CD8-positive, alpha-beta memory T cell (primary cell): ENCODE measurements at places on chromosomes 5 and 9.

- no peak for DNase-seq
- H3K27ac ChIP-seq: no peak overlapping the region
- peaks cover 9% of the 10 kb centered on the region for H3K27me3 ChIP-seq
- no peaks in the 10 kb centered on the region for H3K4me1 ChIP-seq
Measured at GRCh38 chr9:84145780-84146179, 165.2 kb downstream of the RMI1 start.

GRCh38 chr5:125970631-125971307 lies 452.4 kb upstream of the GRAMD2B start:
- no peak overlapping the region for H3K4me3 ChIP-seq
- no peaks in the 10 kb centered on the region for H3K4me1 ChIP-seq
- H3K27ac ChIP-seq: no peak overlapping the region
- DNase-seq: no peak
- H3K27me3 ChIP-seq: no peaks in the 10 kb centered on the region

DNA sequence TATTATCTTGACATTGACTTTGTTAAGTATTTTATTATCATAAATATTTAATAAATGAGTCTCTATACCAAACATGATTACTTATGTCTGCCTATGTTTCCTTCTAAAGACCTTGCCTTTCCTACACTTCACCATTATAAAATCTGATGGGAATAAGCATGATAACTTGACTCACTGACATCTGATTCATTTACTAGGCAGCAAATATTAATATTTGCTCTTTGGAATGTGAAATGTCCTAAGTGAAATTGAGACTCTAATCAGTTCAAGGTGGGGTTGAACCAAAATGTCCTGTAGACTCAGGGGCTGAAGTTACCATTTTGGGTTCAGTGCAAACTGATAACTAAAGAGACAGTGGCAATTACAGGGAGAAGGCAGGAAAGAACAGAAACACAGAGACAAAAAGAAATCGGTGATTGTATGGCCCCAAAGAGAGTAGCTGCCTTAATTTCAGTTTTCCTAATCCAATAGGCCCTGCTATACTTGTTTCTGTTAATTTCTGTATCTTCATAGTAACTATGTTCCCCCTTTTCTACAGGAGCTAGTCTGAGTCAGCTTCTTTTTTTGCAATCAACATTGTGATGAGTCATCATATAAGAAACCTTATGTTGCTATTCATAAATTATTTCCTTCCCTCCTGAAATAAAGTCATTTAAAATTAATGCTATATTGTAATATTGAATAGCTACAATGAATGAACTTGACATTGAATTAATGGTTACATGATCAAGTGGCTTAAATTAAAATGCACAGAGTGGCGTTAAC lies 296.8 kb downstream of the PDE4D start:
- H3K27ac ChIP-seq: no peak overlapping the region
- no peaks in the 10 kb centered on the region for H3K4me1 ChIP-seq
- no peak for DNase-seq
- H3K27me3 ChIP-seq: no peaks in the 10 kb centered on the region
- no peaks in the 10 kb centered on the region for H3K36me3 ChIP-seq
- H3K4me3 ChIP-seq: no peak overlapping the region

- H3K4me3 ChIP-seq: no peak overlapping the region
- no peaks in the 10 kb centered on the region for H3K36me3 ChIP-seq
- no peak overlapping the region for H3K27ac ChIP-seq
- H3K27me3 ChIP-seq: no peaks in the 10 kb centered on the region
Measured at GRCh38 chr5:173314166-173314952, 13.9 kb downstream of the STC2 start.

DNA sequence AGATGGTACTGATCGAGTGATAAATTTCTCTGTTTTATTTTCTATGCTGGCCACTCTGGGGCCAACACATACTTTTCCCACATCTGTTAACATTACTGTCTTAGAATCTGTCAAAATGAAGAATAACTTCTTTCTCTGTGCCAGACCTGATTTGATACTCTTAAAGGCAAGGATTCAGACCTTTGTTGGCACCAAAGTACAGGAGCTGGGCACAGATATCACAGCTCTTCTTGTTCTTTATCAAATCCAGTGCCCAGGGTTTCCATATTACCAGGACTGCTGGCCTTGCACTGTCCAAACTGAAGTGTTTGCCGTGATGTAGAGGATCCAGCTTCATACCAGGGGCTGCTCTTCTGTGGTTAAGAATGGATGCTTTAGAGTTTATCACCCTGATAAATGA lies 20.9 kb downstream of the ZNF474 start:
- H3K27me3 ChIP-seq: no peaks in the 10 kb centered on the region
- H3K4me1 ChIP-seq: peaks cover 8% of the 10 kb centered on the region

DNA sequence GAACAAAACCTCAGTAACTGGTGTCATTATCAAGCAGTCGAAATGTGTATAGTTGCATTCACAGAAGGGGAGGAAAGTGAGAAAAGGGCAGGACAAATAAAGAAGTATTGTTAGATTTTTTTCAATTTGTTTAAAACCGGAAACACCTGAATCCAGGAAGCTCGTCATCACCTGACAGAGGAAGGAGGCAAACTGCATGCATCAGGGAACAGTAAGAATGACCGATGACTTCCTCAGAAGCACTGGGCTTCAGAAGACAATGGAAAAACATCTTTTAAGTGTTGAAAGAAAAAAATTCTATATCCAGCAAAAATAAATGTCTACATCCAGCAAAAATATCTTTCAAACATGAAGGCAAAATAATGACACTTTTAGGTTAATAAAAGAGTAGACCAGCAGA lies 29.5 kb downstream of the PLEKHG4B start:
- no peak for DNase-seq
- no peak overlapping the region for H3K27ac ChIP-seq
- H3K4me1 ChIP-seq: no peaks in the 10 kb centered on the region
- no peak overlapping the region for H3K4me3 ChIP-seq
- no peaks in the 10 kb centered on the region for H3K36me3 ChIP-seq
- no peaks in the 10 kb centered on the region for H3K27me3 ChIP-seq

DNA sequence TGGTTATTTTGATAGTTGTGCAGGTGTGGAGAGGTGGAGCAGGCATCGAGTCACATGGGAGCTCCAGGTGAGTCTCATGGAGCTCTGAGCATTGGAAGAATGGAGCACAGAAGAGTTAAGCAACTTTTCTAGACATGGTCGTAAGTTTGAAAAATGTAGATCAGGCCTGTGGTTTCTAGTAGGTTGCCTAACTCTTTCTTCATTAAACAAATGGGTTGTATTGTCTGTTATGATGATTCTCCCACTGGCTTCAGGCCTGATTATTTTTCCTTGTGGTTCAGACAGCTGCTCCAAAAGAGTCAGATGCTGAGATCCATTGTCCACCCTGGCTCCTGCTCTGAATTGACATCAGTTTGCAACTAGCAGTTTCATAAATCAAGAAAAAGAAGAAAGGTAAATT lies 80.3 kb upstream of the RPS23 start:
- no peaks in the 10 kb centered on the region for H3K27me3 ChIP-seq
- no peak for DNase-seq
- peak overlapping the region; percentile 60 for H3K27ac ChIP-seq
- no peaks in the 10 kb centered on the region for H3K36me3 ChIP-seq
- no peak overlapping the region for H3K4me3 ChIP-seq
- H3K4me1 ChIP-seq: peaks cover 19% of the 10 kb centered on the region

DNA sequence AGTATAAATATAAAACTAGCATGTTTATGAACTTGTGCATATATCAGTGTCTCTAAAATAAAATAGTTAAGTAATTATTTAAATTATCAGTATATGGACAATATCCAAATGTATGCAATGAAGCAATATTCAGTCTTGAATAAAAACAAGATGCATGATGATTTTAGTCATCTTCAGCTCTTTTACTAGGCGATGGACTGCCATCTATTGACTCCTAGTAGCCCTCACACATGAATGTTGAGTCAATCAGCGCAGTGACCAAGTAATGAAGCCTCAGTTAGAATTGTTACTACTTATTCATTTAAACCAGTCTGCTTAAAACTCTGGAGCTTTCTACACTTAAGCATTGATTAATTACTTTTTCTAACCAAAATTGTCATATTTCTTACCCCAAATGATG lies 92.9 kb upstream of the GRHPR start:
- no peaks in the 10 kb centered on the region for H3K27me3 ChIP-seq
- DNase-seq: no peak
- H3K27ac ChIP-seq: no peak overlapping the region
- no peaks in the 10 kb centered on the region for H3K36me3 ChIP-seq
- no peak overlapping the region for H3K4me3 ChIP-seq

DNA sequence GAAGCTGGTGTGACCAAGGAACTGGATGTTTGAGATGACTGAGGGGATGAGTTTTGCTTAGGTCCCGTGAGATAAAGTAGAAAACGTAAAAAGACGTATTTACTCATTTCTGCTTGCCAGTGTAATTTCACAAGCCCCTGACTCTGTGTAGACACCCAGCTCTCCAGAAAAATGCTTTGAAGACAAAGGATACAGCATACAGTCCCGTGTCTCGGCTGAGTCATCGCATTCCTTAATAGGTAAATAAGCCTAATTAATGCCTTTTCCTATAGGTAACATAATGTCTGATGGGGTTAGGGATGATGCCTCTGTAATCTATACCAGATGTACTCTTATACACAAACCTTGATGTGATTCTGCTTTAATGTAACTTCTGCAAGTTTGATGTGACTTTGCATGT lies 20.2 kb downstream of the S100Z start:
- no peak overlapping the region for H3K27ac ChIP-seq
- H3K4me1 ChIP-seq: no peaks in the 10 kb centered on the region
- no peaks in the 10 kb centered on the region for H3K36me3 ChIP-seq
- no peak for DNase-seq
- H3K27me3 ChIP-seq: no peaks in the 10 kb centered on the region
- no peak overlapping the region for H3K4me3 ChIP-seq

- no peaks in the 10 kb centered on the region for H3K4me1 ChIP-seq
- no peak overlapping the region for H3K27ac ChIP-seq
- DNase-seq: no peak
- H3K27me3 ChIP-seq: no peaks in the 10 kb centered on the region
- H3K4me3 ChIP-seq: no peak overlapping the region
Measured at GRCh38 chr9:68749579-68750159, 44.6 kb downstream of the PIP5K1B start.

GRCh38 chr9:108074900-108075299 lies 585.3 kb upstream of the KLF4 start:
- no peaks in the 10 kb centered on the region for H3K36me3 ChIP-seq
- no peaks in the 10 kb centered on the region for H3K27me3 ChIP-seq
- H3K27ac ChIP-seq: no peak overlapping the region
- no peak overlapping the region for H3K4me3 ChIP-seq
